ENCODE measurements at places on chromosomes 16 and 17. TPM values are rescaled to one million over a fixed set of nuclear protein-coding genes. Genes with fewer than 3 reads are reported as not detected.

GRCh38 chr16:3149630-3150345 is 15.0 kb downstream of the ZNF213 start:
- DNase-seq, result no peak

DNA sequence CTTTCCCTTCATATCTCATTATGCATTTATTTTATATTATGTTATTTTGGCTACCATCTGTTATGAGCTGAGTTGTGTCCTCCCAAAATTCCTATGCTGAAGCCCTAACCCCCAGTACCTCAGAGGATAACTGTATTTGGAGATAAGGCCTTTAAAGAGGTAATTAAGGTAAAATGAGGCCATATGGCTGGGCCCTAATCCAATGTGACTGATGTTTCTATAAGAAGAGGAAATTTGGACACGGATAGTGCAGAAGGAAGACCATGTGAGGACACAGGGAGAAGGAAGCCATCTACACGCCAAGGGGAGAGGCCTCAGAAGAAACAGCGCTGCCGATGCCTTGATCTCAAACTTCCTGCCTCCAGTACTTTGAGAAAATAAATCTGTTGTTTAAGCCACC is 557.7 kb upstream of the CDH5 start:
- DNase-seq, result peak; percentile 31

GRCh38 chr16:86680162-86680561 is 101.8 kb downstream of the FOXL1 start:
- no peak for DNase-seq

DNA sequence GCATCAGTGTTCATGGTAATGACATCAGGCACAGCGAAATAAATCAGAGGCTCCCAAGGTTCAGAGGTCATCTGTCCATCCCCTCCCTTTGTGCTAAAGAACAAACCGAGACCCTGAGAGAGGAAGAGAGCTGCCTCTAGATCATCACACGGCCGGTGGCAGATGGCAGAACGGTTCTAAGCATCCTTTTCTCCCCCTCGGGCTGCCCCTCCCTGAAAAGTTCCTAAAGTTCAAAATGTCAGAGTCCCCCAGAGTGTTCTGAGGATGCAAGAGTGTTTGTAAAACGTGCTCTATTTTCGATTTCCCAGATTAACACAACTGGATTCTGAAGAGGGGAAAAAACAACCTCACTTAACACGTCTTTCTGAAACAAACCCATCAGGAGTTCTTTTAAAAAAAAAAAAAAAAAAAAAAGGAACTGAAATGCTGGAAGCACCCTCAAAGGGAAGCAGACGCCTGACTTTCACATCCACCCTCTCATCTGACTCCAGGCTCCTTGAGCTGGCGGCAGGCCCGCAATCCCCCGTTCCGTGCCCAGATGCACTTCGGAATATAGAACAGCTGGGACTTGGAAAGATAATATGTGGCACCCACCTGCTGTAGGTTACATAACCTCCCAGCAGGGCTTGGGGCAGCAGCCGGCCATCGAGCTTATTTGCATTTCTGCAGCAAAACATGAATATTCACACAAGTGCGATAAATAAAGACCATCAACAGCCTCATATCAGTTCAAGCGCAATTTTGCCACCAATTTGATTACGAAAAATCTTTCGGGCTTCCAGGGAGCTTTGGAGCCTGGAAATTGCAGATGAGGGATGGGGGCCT is 115.5 kb upstream of the SMURF2 start:
- DNase-seq, result no peak

- no peak for DNase-seq
Measured at GRCh38 chr16:56354016-56354415, 71.3 kb downstream of the AMFR start.

The CRHR1 gene
- 0.50 TPM for total RNA-seq

The CA7 gene
- not detected for total RNA-seq

The CD300A gene
- 4.1 TPM for total RNA-seq

The SMTNL2 gene
- 3.2 TPM for total RNA-seq

The POLR3K gene
- 3.8 TPM for total RNA-seq

The TCAP gene
- total RNA-seq, result 0.99 TPM

All from esophagus muscularis mucosa (tissue), 4 donors.